ENCODE measurements at places on chromosomes 3 and 15.

DNA sequence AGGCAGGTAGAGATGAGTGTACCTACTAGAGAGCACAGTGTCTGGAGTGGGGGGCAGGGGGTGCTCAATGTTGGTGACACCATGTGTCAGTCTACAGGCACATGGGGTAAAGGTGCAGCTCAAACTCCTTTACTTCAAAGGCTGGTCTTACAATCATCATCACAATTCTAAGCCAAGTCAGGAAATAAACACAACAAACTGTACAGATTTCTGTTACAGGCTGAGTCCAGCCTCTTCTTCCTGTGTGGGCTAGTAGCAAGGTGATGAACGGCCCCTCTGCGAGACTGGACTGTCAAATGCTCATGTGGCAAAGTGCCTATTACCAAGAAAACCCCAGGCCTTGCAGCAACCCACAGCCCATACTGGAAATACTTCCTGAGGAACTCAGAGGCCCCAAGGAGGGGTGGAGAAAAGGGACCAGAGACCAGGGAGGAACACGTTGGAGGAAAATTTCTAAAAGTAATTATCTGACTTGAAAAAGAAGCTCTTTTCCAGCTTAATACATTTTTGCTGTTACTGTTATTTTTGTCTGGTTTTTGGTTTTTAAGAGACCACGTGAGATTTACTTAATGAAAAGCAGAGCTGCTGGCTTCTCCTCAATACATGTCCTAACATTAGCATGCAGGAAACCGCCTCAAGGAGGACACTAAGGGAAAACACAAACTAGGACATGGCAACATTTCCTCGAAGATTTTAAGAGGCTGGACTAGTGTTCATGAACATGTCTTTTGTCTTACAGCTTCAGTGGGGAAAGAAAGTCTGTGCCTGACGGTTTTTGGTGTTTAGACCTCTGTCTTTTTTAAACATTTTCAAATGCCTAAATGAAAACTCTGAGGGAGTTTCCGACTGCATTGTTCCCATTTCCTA, 29.5 kb downstream of the TBC1D2B start:
- DNase-seq: no peak

DNA sequence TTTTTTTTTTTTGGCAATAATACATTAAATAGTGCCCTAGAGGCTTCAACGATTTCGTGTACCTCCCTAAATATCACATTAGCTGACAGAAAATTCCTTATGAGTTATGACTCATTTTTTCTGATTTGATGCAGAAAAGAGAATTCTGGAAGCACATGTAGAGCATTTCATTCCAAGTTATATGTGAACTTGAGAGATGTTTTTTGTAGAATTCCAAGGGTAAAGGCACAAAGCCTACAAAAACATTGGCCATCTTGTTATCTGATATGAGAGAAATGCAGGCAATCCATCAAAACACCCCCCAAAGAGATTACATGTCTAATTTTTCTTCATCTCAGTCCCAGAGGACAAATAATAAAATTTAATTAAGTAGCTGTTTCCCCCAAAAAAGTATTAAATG, 6.7 kb upstream of the PFN2 start:
- DNase-seq: no peak

GRCh38 chr15:26620528-26621458, 152.1 kb downstream of the GABRB3 start:
- DNase-seq: no peak

GRCh38 chr15:48823237-48823636, 12.4 kb upstream of the CEP152 start:
- DNase-seq: no peak
